Activated gamma-delta T cell treated with Interleukin-2 at 50 U/mL for 16 hours (primary cell): ENCODE measurements at places on chromosomes 11 and 22.

- DNase-seq = no peak
Measured at GRCh38 chr11:70542811-70543210, 144.5 kb downstream of the CTTN start.

GRCh38 chr11:2591805-2592204, 108.0 kb downstream of the KCNQ1OT1 start:
- no peak for DNase-seq

- no peak for DNase-seq
Measured at GRCh38 chr11:114057147-114057546, 2.4 kb upstream of the ZBTB16 start.

DNA sequence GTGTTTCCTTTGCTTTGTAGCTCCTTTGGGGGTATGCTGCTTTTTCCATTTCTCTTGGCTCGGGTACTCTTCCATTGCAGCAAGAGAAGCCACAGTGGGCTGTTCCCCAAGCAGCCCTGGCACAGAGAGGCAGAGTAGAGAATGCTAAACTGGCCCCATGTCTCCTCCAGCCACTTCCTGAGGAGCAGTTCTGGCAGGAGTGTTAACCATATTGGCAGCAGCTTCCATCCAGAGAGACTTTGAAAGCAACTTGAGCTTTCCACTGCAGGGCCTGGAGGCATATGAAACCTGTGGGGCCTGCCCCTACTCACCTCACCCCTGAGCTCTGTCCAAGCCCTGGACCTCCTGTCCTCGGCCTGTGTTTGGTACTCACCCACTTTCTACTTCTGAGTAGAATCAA, 61.8 kb downstream of the ALX4 start:
- DNase-seq = no peak

DNA sequence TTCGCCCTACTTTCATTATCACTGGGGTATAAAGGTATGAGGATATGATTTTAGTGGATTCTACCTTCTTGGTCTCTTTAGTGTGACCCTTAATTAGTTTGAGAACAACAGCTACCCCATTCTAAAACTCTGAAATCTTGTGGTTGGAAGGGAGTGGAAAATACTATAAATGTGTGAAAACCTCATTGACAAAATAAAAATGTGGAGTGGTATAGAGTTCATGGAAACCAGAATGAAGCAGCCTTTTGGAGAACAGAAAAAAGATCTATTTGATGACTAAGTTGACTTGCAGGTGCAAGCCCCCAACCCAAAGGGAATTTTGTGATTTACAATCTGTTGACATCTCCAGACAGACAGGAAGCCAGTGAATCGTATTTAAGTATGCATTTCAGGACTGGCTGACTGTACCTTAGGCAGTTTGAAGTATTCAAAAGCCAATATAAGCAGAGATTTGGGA, 75.8 kb downstream of the GAS2 start:
- no peak for DNase-seq

DNA sequence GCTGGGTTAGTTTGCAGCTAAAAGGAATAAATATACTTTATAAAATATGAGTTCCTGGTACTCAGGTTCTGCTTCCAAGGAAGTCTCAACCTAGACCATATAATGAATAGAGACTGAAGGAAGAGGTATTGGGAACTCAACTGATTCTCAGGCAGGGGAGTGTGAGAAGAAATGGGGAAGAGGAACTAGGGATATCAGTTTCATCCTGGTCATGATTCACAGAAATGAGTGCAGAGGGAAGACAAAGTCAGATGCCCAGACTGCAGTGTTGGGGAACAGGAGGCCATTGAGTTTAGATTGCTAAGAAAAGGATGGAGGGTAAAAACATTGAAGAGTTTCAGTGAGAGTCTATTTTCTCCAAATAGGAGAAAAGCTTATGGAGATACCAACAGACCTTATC, 28.8 kb downstream of the PLAAT5 start:
- DNase-seq = no peak

DNA sequence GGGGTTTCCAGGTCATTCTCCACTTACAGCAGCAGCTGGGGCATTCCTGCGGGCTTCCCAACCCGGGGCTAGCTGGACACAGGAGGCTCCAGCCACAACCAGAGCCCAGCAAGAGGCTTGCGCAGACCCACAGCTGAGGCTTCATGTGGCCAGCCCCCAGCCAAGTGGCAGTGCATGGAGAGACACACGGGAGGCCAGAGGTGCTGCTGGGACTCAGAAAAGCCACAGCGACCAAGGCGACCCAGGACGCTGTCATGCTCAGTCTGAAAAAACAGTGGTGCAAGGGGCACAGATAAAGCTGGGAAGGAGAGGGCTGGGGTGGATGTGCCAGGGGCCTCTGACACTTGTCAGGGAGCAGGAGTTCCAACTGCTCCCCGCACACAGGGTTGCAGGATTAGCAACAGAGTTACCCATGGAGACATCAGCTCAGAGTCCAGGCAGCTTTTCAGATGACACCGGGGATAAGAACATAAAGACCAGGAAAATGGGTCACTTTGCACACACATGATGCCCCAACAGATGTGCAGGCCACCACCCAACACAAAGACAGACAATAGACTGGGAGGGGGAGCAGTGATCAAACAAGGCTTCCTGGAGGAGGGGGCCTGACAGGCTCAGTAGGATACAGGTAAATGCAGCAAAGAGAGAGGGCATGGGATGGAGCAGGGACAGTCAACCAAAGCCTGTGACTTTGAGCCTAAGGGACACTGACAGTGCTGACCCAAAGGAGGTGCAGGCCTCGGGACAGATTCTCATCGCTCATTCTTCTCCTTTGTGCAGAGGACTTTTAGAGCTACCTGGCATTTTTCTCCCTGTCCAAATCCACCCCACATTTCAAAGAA, 6.9 kb upstream of the NEAT1 start:
- DNase-seq = no peak

GRCh38 chr11:22193348-22194051, 615 bp downstream of the ANO5 start:
- DNase-seq = peak; percentile 3

- DNase-seq = no peak
Measured at GRCh38 chr11:68446046-68446725, 14.4 kb upstream of the PPP6R3 start.

DNA sequence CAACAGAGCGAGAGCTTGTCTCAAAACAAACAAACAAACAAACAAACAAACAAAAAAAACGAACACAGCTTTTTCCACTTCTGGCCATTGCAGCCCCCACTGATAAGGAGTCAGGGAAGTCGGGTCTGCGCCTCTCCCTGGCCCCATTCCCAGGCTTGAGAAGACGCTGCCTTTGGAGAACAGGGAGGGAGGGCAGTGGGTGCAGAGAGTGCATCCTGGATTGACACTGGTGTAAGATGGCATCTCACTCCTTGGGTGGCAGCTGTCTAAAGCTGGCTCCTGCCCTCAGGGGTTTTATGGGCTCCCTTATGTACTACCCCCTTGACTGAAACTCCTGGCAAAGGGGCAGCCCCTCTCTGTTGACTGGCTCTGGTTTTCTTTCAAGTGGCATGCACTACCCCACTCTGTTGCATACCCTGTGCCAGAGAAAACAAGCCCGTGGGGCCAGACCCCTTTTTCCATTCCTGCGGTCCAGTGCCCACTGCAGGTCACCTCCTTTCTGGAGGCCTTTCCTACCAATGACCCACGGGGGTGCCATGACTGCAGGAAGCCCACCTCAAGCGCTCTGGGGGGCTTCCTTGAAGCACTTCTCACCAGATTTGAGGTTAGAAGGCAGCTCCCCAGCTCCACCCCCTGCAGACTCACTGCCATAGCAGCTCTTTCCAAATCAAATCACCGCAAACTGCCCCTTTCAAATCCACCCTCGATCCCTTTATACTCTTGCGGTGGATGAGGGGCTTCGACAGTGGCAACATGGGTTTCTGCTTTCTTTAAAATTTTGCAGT, 12.7 kb downstream of the DRAP1 start:
- no peak for DNase-seq

DNA sequence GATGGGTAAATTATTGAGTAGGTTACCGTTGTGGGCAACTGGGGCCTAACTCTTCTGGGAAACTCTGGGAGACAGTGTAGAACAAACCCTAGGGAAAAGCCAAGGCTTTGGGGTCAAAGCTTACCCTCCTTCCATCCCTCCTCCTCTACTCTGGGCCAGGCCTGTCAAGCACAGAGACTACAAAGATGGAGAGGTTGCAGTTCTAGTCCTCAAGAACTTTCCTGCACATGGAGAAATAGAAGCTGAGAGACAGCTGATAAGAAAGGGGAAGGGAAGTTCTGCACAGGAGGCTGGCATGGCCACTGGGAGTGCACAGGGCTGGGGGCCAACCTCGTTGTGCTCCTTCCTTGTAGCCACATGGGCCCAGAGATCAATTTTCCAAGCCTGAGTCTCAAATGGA, 67.2 kb upstream of the ALX4 start:
- DNase-seq = no peak

DNA sequence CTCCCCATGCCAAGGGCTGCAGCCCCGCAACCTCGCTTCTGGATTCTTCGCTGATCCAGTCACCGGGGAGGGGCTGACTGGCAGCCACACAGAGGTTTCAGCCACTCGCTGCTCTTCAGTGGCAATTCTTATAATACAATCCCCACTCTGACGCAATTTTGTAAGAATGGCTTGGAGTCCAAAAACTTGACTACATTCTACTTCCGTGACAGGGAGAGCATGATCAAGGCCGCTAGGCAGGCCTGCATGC, 14.9 kb downstream of the PPM1F start:
- DNase-seq = no peak

- DNase-seq = no peak
Measured at GRCh38 chr22:37410174-37411055, 16.9 kb downstream of the ELFN2 start.

DNA sequence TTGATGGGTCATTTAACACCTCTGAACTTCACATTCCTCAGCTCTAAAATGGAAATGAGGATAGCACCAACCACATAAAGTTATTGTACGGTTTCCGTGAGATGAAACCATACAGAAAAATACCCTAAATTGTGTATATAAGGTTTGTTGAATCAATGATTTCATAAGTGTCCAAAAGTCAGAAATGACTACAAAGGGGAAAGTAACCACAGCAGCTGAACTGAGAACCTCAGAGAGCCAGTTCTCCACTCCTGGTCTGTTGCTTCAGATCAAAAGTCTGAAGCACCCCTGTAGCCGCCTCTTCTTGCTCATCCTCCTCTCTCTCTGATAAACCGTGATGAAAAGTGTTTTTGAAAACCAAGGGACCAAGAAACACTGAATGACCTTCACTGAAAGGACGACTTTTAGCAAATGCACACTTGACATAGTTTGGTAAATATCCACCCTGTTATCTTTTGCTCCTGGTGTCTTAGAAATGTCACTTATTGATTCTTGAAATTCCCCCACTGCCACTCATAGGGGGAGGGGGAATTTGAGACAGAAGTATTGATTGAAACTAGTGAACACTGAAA, 194.5 kb downstream of the NAV2 start:
- DNase-seq = no peak

DNA sequence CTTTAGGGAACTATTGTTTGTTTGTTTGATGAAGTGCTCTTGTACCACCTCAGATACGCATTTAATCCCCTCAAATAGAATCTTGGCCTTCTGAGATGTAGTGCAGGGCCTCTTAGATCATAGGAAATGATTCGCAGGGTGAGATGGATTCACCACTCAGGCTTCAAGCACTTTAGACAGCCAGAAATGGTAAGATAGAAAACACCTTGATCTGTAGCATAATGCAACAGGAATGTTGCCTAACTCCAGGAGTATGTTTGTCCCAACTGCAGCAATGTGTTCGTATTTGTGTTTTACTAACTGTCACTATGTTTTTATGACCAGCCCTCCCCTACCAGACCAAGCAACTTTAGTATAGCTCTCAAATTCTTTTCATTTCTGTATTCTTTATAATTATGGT, 761.2 kb downstream of the NELL1 start:
- DNase-seq = no peak

- DNase-seq = no peak
Measured at GRCh38 chr22:44154436-44154942, 26.2 kb upstream of the PARVG start.

DNA sequence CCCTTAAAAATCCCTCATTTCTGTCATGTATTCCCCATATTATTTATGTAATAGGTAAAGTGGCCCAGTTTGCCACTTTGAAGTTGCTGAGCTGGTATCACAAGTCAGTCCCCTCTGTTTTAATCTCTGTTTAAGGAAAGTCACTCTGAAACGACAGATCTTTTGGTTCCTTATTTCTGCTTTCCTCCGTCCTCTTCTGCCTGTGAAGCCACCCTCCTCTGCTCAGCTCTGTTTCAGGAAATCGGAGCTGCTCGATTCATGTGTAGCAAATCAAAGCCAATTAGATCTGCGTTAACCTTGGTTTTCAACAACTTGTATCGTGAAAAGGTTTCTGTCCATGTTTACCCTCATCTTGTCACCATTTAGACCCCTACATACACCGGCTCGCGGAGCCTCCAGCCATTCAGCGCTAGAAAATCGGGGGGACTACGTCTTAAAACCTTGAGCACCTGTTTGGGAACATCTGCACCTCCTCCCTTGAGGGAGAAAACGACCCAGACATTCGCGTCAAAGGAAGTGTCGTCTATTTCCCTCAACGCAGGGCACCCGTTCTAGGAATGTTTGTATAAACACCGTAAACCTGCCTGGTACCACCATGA, 576 bp upstream of the SC5D start:
- no peak for DNase-seq

DNA sequence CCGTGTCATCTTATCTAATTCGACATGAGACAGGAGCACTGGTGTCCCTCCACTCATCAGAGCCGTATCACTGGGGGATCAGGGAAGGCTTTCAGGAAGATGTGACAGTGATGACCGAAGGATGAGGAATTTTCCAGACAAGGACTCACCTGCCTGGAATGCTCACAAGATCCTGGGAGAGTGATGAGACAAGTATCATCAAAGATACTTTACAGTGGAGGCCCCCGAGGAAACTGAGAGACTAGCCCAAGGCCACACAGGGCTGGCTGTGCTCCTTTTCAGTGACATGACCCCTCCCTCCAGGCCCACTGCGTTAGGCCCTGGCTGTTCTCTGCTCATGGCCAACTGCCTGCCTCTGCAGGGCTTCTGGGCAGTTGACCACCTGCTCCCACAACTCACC, 13.0 kb downstream of the CLPB start:
- no peak for DNase-seq

DNA sequence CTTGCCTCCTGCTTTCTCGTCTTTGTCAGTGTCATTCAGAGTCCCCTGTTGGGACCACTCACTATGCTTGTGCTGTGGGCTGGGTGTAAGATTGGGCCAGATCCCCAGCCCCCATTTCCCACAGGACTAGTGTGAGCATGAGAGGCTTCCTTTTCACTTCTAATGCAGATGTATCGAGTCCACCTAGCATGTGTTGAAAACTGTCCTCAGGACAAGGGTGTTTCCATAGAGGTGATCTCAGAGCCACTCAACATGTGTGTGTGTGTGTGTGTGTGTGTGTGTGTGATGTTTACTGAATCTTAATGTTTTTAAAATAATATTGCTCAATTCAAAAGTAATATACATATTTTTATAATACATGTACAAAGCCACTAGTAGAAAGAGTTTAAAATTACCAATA, 11.4 kb upstream of the CD44 start:
- DNase-seq = no peak
